Camera-type eye (tissue), 1 donor: ENCODE measurements at places on chromosomes 6 and 20. TPM values are rescaled to one million over a fixed set of nuclear protein-coding genes. Genes with fewer than 3 reads are reported as not detected.

ALDH5A1 gene
- total RNA-seq, result 17.5 TPM

LINC00237 gene
- total RNA-seq, result 2.1 TPM

SFT2D1 gene
- total RNA-seq, result 42.3 TPM

TNF gene
- total RNA-seq, result not detected

HLA-B gene
- total RNA-seq, result 169 TPM

CPNE5 gene
- 10.8 TPM for total RNA-seq

SLC17A3 gene
- total RNA-seq, result not detected
